ENCODE measurements at places on chromosomes 12 and 14.
A peak's percentile ranks its signal among the peaks of the same experiment; 100 is the strongest.

DNA sequence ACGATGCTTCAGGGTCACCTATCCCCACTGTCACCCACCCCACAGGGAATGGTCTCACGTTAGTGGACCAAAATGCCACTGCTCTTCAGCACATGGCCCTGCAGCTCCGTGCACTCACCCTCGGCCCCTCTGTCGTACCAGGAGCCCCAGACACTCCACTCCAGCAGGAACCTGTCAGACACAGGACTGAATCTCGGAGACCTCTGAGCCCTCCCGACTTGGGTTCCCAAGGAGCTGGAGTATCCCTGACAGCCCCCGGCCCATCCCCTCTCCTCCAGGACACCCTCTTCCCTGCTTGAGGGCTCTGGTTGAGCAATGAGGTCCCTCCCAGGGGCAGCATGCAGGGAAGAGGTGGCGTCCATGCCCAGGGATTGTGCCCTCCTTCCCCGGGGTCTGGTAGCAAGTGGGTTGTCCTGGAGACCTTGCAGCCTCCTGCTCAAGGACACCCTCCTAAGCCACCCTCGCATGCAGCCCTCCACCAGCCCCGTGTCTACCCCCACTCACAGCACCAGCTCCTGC lies 20.4 kb upstream of the LRTM2 start:
- no peak for DNase-seq

DNA sequence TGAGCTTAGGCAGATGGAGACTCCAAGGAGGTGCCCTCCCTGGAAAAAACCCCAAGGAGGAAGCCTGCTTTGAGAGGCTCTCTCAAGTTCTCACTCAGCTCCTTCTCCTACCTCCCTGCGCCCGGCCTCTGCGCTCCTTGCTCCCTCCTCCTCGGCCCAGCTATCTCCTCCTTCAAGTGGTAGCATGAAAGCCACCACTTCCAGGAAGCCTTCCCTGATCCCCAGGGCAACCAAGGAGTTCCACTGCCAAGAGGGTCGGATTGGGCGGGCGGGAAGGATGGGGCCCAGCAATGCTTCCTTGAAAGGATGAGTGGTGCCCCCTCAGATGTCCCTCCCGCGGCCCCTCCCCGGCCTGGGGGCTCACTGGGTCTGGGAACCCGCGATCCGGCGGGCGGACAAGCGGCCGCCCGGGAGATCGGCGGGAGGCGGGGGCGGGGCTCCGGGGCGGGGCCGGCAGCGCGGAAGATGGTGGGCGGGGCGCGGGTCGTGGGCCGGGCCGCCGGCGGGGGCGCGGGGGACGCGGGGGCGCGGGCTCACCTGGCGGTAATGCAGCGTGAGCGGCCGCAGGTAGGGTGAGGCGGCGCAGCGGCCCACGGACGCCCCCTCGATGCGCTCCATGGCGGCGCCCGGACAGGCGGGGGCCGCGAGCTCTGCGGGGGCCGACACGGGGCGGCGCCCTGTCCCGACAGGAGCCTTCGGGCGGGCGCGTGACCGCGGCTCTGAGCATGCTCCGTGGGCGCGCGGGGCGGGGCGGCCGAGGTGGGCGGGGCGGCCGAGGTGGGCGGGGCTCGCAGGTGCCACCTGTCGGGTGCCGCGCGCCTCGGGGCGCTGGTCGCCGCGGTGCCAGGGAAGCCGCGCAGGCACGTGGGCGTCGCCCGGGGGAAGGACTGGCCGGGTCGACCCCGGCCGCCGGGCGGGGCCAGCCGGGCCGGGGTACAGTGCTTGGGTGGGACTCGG lies at the start of gene NUDT14:
NUDT14 (minus strand) TSS at position 721 of the 957 bp plus-strand sequence; CDS start at position 618, 103 bp downstream.
- no peak for DNase-seq

DNA sequence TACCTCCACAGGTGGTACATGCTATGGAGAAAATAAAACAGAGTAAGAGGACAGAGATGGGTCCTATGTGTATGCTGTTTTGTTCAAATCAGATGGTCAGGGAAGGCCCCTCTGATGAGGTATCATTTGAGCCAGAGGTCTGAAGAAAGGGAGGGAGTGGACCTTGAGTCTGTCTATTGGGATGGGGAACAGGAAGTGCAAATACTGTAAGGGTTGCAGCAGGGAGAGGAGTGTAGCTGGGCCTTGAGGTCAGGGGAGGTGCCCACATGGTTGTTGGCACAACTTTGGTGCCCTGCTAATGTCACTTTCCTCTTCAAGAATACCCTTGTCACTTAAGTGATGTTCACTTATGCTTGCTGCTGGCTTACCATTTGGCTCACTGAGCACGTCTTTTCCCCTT lies 83.3 kb downstream of the PRKCH start:
- no peak for DNase-seq

DNA sequence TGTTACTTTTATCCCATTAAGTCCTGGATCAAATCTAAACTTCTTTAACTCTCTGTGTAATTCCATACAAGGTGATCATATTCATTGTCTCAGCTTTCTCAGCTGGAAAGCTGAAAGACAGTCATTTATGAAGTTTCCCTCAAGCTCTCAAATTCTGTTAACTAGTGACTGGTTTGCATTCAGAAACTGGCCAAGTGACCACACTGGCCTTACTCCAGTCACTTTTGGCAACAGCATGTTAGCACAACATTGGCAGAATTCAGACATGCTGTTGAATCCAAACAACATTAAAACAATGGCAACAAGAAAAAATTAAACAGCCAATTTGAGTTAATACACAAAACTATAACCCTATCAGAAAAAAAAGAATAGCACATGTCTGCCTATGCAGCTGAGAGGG lies 343.3 kb downstream of the MDGA2 start:
- no peak for DNase-seq

DNA sequence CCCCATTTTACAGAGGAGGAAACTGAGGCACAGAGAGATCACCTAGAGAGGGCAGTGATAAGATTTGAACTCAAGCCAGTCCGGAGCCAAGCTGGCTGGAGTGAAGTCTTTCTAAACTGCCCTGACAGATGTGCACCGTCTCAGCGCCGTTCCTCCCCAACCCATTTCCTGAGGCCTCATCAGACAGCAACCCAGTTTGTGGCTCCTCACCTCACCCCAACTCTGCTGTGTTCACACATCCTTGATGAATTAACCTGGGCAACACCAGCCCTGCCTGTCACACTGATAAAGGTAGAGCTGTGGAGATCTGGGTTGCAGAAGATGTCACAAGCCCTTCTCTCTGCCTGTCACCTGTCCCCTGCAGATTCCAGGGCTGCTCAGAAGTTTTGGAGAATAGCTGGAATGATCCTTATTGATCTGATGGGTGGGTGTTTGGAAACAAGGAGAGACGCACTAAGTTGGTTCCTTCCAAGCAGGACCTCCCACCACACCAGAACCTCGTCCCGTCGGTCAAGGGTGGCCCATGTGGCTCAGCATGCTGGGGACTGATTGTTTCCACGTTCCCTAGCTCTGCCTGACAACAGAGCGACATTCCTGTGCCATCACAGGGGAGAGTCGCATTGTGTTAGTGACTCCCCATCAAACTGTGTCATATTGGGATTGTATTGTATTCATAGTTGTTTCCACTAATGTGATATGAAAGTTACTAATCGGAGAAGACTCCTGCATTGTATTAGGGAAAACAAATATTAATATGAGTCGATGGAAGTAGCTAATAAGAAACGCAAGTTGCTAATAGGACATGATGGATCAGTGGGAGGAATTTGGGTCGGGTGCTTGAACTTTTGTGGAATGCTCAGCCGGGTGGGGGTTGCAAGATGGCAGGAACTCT lies 200.6 kb downstream of the PHETA1 start:
- DNase-seq, result no peak

DNA sequence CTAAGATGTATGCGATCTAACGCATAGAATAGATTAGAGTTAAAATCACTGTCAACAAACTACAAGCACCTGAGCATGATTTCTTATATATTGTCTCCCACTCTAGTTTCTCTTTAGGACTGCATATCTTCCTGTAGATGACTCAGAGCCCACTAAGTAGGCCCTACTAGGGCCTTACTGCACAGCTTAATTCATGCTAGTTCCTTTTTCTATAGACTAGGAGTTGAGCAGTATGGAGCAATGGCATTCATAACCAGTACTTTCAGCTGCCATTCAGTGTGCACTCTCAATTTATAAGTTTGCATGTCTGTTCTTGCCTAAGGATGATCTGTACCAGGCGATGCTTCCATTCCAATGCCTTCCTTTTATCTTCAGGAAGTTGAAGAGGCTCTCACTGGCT lies 103.5 kb downstream of the METTL25 start:
- DNase-seq, result no peak

GRCh38 chr12:124305136-124305535 lies 10.2 kb downstream of the RFLNA start:
- no peak for DNase-seq

DNA sequence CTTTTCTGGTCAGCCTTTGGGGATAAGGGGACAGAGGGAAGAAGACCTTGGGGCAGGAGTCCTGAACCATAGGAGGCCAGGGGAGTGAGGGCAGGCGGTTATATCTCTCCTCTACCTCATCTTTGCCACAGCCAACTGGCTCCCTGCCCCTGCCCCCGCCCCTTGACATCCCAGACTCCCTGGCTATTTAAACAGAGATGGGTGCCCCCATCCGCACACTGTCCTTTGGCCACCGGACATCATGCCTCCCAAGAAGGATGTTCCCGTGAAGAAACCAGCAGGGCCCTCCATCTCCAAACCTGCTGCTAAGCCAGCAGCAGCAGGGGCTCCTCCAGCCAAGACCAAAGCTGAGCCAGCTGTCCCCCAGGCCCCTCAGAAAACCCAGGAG lies 1.3 kb downstream of the MYL6B start:
- no peak for DNase-seq

- DNase-seq, result no peak
Measured at GRCh38 chr12:98048326-98048725, 467.1 kb upstream of the TMPO start.

- peak; percentile 58 for DNase-seq
Measured at GRCh38 chr12:53495903-53496751, 3.1 kb downstream of the MAP3K12 start.

- peak; percentile 73 for DNase-seq
Measured at GRCh38 chr12:49358483-49359141, 8.7 kb upstream of the SPATS2 start.

DNA sequence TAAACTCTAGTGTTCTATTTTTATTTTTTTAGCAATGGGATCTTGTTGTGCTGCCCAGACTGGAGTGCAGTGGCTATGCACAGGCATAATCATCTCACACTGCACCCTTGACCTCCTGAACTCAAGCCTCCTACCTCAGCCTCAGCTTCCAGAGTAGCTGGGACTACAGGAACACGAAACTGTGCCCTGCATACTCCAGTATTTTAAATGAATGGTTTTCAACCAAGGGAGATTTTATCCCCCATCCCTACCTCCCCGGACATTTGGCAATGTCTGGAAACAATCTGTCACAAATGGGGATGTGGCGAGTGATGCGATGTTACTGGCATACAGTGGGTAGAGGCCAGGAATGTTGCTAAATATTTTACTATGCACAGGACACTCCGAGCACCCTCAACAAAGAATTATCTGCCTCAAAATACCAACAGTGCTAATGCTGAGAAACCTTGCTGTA lies 2.1 kb downstream of the CBX5 start:
- no peak for DNase-seq

DNA sequence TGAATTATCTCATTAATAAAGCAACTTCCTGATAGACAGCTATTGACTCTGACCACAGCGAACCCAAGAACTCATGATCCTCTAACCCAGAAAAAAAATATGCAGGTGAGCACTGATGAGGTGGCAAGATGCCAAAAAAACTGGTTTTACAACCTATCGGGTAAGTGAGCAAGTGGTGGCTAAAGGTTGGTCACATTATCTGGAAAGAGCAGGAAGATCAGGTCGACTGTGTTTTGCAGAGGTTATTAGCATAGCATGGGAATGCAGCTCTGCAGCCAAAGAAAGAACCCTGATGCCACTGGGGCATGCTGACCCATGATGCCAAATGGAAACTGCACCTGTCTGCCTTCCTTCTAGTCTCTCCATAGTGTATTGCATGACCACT lies 23.5 kb downstream of the BHLHE41 start:
- DNase-seq, result no peak

DNA sequence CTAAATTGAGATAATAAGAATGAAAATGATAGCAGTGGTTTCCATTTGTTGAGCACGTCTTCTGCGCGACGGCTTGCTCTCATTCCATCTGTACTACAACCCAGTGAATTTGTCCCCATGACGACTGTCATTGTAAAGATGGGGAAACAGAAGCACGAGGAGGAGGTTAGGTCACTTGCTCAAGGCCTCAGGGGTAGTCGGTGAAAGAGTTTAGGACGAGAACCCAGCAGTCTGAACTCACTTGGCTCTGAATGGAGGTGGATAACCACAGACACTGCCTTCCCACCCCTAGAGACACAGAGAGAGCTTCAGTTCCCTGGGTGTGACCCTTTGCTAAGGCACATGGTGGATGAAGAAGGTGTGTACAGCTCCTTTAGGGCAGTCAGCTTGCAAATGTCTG lies 30.9 kb upstream of the PLEKHG3 start:
- DNase-seq, result no peak

- peak; percentile 81 for DNase-seq
Measured at GRCh38 chr14:95519699-95520098, 3.2 kb upstream of the SYNE3 start.

- DNase-seq, result peak; percentile 36
Measured at GRCh38 chr12:109461049-109461845, 15.9 kb downstream of the KCTD10 start.

- no peak for DNase-seq
Measured at GRCh38 chr12:44749566-44749965, 126.5 kb downstream of the NELL2 start.

All from astrocyte of the spinal cord (primary cell).